ENCODE measurements at places on chromosomes 2 and 18.

DNA sequence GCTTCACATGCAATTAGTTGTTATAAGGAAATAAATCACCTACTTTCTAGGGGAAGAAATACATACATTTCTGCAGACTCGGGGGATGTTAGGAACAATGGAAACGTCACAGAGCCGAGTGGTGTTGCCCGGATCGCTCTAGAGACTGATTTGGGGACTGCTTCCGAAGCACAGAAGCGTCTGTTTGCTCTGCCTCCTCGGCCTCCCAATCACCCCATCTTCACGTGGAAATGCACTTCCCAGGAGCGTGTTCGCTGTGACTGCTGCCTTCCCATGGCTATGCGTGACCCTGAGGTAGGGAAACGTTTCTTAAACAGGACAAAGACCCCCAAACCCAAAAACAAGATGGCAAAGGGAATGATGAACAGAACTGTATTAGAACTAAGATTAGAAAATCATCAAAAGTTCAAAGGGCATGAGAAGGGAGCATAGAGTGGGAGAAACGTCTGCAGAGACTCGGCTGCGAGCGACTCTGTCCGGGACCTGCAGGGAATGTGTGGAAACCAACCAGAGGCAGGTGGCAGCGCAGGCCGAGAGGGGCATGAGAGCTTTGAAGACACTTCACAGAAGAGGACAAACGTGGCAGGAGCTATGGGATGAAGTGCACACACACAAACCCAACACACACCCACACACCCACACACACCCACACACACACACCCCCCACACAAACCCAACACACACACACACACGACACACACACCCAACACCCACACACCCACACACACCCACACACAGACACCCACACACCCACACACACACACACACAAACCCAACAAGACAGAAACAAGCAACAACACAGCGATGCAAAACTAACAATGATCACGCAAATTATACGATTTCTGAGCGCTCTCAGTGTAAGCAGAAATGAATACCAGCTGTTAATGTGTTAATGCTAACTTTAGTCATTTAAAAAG lies 41.3 kb downstream of the RTP5 start:
- DNase-seq = no peak

DNA sequence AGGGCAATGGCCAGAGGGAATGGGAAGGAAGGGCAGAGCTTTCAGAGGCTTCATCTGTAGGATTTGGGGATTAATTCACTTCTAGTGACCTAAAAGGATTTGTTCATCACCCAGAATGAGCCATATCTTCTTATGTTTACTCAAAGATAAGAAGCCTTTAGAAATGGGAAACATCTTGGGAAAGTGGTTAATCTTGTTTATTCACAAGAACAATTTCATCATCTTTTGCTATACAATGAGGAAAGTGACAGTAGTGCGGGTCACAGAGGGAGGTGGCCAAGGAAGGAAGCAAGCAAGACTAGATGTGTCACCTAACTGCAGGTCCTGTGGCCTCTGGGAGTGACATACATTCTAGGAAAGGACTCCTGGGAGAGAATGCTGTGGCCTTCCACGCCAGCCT lies 140.4 kb upstream of the ALPP start:
- DNase-seq = no peak

- no peak for DNase-seq
Measured at GRCh38 chr2:234823877-234824376, 127.9 kb upstream of the SH3BP4 start.

DNA sequence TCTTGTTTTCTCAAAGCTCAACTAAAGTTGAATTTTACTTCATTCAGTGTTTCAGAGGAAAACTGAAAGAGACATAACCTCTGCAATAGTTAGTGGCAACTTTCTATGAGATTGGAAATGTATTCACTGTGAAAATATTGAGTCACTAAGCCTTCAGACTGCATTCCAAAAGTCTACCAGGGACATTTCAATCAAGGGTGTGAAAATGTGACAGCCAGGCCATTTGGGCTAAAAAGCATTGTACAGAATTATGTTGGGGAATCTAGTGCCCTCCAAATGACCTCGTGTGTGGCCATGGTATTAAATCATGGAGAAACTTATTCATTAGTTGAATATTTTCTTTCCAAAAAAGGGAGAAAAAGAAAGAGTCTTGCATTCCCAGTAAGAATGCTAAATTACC lies 251.9 kb downstream of the GRB14 start:
- DNase-seq = no peak

GRCh38 chr2:146873646-146874259 lies 971.1 kb upstream of the ACVR2A start:
- DNase-seq = no peak

DNA sequence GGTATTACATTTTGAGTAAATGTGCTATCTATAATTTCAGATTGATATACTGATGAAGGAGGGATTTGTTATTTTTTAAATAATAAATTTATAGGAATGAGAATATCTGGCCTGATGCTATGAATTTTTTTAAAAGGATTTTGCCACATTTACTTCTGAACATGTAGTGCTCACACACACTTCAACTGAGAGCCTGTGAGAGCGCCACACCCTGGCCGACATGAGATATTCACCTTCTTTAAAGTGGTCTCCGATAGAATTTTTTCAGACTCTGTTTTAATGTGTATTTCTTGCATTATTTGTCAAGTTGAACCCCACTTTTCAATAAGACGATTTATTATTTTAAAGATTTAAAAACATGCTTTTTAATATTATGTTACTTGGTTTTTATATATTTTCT lies 813.3 kb downstream of the DCC start:
- DNase-seq = no peak

DNA sequence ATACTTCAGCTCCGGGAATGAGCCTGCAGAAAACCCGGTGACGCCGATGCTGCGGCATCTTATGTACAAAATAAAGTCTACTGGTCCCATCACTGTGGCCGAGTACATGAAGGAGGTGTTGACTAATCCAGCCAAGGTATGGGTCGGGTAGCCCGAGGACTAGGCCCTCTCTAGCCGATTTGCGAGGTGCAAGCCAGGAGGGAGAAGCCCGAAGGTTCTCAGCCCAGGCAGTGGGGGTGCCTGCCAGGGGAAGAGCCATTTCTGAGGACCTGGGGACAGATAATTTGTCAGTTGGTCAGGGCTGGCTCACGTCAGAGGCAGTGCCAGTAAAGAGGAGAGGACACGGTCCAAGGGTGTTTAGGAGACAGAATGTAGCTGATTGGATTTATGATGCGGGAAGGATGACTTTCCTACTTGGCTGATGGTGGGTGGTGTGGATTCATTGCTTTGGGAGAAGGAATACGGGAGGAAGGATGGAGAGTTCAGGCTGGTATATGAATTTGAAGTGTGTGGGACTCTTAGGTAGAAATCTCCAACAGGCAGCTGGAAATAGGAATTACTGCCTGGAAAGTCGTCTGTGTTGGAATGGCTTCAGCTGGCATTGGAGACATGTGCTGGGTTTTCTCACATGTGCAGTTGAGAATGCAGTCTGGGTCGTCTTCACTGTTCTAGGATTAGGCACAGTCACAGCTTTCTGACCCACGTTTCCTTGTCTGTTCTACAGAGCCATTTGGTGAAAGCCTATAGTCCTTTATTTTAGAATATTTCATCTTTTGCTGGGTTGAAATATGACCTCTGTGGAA lies 874 bp downstream of the NDUFAF7 start:
- no peak for DNase-seq

GRCh38 chr18:67511840-67512239 lies 4.7 kb downstream of the DSEL start:
- no peak for DNase-seq

- no peak for DNase-seq
Measured at GRCh38 chr2:239585422-239585821, 184.6 kb upstream of the HDAC4 start.

- no peak for DNase-seq
Measured at GRCh38 chr2:23550553-23550952, 165.6 kb downstream of the KLHL29 start.

DNA sequence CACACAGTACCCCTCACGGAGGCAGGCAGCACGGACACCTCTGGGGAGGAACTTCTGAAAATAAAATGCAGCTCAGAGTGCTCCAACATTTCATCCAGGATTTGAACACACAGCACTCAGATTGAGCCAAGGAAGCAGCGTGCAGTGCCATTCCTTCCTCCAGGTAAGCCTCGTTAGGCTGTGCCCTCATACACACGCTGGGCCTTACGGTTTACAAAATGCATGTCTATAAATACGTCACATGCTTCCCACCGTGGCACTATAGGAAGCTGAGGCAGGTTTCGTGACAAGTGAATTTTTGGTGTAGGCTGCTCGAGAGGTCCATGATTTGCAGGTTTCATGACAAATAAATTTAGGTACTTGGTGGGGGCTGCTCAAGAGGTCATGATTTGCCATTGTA lies 131.2 kb downstream of the MYT1L start:
- no peak for DNase-seq

- DNase-seq = no peak
Measured at GRCh38 chr2:14552818-14553217, 79.7 kb upstream of the LRATD1 start.

GRCh38 chr2:171237751-171238505 lies 77.2 kb upstream of the TLK1 start:
- no peak for DNase-seq

- DNase-seq = no peak
Measured at GRCh38 chr18:36402765-36403396, 105.4 kb downstream of the FHOD3 start.

- DNase-seq = peak; percentile 50
Measured at GRCh38 chr2:3222636-3223035, 155.0 kb downstream of the EIPR1 start.

- no peak for DNase-seq
Measured at GRCh38 chr2:170218456-170218855, 40.5 kb downstream of the MYO3B start.

GRCh38 chr18:13211534-13211933 lies 7.0 kb upstream of the LDLRAD4 start:
- DNase-seq = no peak

DNA sequence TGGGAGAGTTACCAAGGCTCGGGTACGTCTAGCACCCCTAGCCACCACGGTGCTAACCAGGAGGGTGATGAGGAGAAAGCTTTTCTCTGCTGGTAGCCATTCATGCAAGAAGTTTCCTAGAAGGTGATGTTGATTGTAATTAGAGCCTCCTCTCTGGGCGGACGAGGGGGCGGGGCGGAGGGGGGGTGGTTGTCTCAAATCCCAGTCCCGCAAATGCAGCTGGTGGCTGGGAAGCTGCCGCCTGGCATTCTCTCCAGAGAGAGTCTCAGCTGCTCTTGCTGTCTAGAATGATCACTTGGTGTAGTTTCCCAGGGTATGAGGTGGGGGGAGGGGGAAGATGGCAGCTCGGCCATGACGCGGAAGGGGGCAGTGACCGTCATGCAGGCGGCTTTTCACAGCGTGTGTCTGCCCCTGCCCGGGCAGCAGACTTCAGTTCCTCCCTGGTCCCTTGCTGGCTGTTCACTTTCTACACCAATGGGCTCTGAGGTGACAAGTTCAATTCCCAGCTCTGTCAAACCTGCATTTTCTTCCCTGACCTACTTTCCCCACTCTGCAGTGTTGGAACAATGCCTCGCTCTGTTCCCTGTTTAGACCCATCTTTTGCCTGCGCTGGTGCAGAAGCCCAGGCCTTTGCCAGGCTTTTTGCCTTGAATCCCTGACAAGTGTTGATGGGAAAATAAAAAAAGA lies 61.5 kb upstream of the KLF7 start:
- DNase-seq = no peak

GRCh38 chr2:175605640-175606009 lies 396.4 kb downstream of the LNPK start:
- no peak for DNase-seq

DNA sequence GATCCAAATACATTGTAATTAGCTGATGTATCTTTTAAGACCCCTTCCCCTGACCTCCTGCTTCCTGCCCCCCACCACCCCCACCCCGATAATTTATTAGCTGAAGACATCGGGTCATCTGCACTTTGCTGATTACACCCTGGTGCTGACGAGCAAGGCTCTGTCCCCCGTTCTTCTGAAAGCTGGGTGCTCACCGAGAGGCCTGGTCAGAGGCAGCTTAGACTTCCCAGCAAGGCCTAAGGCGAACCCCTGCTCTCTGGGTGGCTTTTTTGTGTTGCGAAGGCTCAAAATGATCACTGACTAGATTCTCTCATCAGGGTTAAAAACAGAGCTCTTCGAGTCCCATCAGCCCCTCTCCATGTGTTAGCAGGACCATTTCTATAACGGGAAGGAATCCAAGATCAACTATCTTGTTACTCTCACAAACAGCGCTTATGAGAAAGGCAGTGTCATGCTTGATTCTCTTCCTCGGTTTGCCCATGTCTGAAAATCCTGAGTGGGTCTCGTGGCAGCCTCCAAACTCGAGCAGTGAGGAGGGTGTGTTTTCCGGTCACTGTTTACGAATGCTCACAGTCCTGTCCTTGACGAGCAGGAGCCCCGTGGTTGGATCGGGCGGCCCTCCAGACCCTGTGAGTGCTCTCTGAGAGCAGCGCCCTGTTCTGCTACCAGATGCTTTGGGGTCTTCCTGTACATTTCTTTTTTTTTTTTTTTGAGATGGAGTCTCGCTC lies 201.6 kb downstream of the HDAC4 start:
- DNase-seq = no peak

- no peak for DNase-seq
Measured at GRCh38 chr2:220188031-220188430, 560.6 kb downstream of the SLC4A3 start.

- no peak for DNase-seq
Measured at GRCh38 chr18:7590826-7591560, 23.9 kb downstream of the PTPRM start.

DNA sequence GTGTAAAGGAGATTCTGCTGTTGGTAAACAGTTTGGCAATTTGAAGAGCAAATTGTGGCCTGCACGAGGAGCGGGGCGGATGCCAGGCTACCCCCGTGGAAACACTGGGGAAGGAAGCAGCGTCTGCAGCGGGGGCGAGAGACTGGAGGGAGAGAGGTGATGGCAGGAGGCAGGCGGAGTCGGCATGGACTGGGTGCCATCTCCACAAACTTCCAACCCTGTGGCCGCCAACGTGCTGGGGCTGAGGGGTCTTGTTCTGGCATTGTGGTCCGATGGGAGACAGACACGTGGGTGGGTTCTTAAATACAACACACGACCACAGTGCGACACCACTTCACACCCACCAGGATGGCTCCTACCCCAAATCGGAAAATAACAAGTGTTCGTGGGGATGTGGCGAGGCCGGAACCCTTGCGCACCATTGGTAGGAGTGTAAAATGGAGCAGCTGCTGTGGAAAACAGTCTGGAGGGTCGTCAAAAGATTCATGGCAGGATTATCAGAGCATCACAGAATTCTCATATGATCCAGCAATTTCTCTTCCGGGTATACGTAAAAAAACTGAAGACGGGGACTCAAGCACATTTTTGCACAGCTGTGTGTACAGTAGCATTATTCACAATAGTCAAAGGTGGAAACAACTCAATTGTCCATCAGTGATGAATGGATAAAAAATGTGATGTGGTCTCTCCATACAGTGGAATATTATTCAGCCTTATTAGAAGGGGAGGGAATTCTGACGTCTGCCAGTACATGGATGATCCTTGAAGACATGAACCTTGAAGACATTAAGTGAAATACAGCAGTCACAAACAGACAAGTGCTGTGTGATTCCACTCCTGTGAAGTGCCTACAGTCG lies 82.4 kb upstream of the HPCAL1 start:
- no peak for DNase-seq

GRCh38 chr2:10906926-10907625 lies 4.7 kb upstream of the KCNF1 start:
- DNase-seq = no peak

Data from activated CD4-positive, CD25-positive, alpha-beta regulatory T cell treated with anti-CD3 and anti-CD28 coated beads, Interleukin-2, amount 50 U/mL, for 72 hours (primary cell).